ENCODE measurements at places on chromosomes 12 and 14. TPM values are rescaled to one million over a fixed set of nuclear protein-coding genes. Genes with fewer than 3 reads are reported as not detected.

Gene OR5AU1
- total RNA-seq, result not detected

Gene FCF1
- 45.2 TPM for total RNA-seq

Gene DLK1
- not detected for total RNA-seq

Gene KRT6C
- total RNA-seq, result not detected

Gene TMEM229B
- total RNA-seq, result 7.1 TPM

Gene PTGES3
- total RNA-seq, result 270 TPM

Gene IL22
- total RNA-seq, result 3.4 TPM

Gene ARPC3
- total RNA-seq, result 208 TPM

Gene PPP4R4
- total RNA-seq, result not detected

Gene TRIM9
- 0.24 TPM for total RNA-seq

Gene TMEM233
- total RNA-seq, result not detected

Gene MYO1H
- total RNA-seq, result not detected

Gene OR4K1
- not detected for total RNA-seq

Gene KCNK13
- 0.61 TPM for total RNA-seq

Gene EML1
- total RNA-seq, result not detected

Gene GDF3
- not detected for total RNA-seq

Gene C3AR1
- 2.3 TPM for total RNA-seq

Gene EML5
- 4.0 TPM for total RNA-seq

Gene NGB
- not detected for total RNA-seq

Gene ACSM4
- total RNA-seq, result not detected

Gene HOXC4
- total RNA-seq, result 1.3 TPM

Gene ADGRD1
- not detected for total RNA-seq

Gene GYS2
- total RNA-seq, result not detected

Gene PLA2G1B
- not detected for total RNA-seq

Gene RNASE7
- not detected for total RNA-seq

Gene BICDL1
- 9.8 TPM for total RNA-seq

Gene IGFBP6
- total RNA-seq, result not detected

Gene BCDIN3D
- 6.8 TPM for total RNA-seq

Gene AICDA
- total RNA-seq, result not detected

Gene APOLD1
- total RNA-seq, result 0.90 TPM

Gene DACT1
- total RNA-seq, result not detected

Gene MYBPC1
- total RNA-seq, result not detected

Gene SMIM41
- not detected for total RNA-seq

Gene IAPP
- not detected for total RNA-seq

Gene C14orf132
- not detected for total RNA-seq

Gene PAX9
- not detected for total RNA-seq

Gene FMNL3
- total RNA-seq, result 123 TPM

Gene GPR132
- 88.3 TPM for total RNA-seq

Gene AMN
- total RNA-seq, result 1.0 TPM

Gene SLC38A4
- not detected for total RNA-seq

Gene KRT3
- not detected for total RNA-seq
